ENCODE measurements at places on chromosomes 2 and 18. TPM values are rescaled to one million over a fixed set of nuclear protein-coding genes. Genes with fewer than 3 reads are reported as not detected.

GRCh38 chr2:27965841-27966240 is 75.3 kb downstream of the BABAM2 start:
- DNase-seq = no peak

- DNase-seq = peak; percentile 10
Observed at GRCh38 chr18:77749089-77749488, 499.4 kb downstream of the GALR1 start.

The NYAP2 gene
- total RNA-seq = 0.55 TPM

The LGALSL gene
- total RNA-seq = 33.5 TPM

DNA sequence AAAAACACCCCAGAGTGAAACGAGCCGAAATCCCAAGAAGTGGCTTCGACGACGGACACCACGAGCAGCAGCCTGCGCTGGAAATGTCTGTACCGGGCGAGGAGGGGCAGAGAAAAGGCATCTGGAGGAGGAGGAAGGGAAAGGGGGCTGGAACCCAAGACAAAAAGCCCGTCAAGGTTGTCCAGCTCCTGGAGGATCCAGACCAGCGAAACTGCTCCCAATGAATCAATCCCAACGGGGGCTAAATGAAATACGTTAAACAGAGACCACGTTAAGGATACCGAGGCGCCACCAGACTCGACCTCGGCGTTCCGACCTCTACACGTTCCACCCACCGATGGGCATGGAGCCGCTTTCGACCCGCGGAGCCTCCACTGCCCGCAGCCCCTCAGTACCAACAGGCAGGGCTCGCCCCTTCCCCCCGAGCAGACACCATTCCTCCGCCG is 400 bp downstream of the CCDC88A start:
- DNase-seq = no peak

Measured in left lung (tissue), 14 donors.